Endothelial cell of umbilical vein (primary cell): ENCODE measurements at places on chromosomes 11 and 22. TPM values are rescaled to one million over a fixed set of nuclear protein-coding genes. Genes with fewer than 3 reads are reported as not detected.

GRCh38 chr11:44680982-44681597, 45.7 kb upstream of the TSPAN18 start:
- no peak overlapping the region for H3K4me3 ChIP-seq
- H3K36me3 ChIP-seq: no peaks in the 10 kb centered on the region
- H3K4me1 ChIP-seq: peaks cover 11% of the 10 kb centered on the region
- H3K27ac ChIP-seq: no peak overlapping the region
- no peaks in the 10 kb centered on the region for H3K27me3 ChIP-seq

- no peaks in the 10 kb centered on the region for H3K4me1 ChIP-seq
- no peaks in the 10 kb centered on the region for H3K36me3 ChIP-seq
- DNase-seq: no peak
- H3K27me3 ChIP-seq: peaks cover 3% of the 10 kb centered on the region
- no peak overlapping the region for H3K27ac ChIP-seq
Measured at GRCh38 chr11:70226967-70227366, 23.9 kb downstream of the FADD start.

DKK3 gene
- 131 and 165 TPM in 2 replicates for total RNA-seq

DNA sequence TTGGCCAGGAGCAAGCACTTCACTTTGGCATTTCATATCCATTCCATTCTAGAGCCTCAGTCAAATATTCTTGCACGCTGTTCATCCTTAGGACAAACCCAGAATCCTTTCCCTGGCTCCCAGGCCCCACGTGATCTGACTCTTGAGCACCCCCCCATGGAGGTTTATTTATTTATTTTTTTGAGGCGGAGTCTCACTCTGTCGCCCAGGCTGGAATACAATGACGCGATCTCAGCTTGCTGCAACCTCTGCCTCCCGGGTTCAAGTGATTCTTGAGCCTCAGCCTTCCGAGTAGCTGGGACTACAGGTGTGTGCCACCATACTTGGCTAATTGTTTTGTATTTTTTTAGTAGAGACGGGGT, 12.7 kb upstream of the TSGA10IP start:
- H3K27me3 ChIP-seq: no peaks in the 10 kb centered on the region
- no peaks in the 10 kb centered on the region for H3K36me3 ChIP-seq
- DNase-seq: no peak

DNA sequence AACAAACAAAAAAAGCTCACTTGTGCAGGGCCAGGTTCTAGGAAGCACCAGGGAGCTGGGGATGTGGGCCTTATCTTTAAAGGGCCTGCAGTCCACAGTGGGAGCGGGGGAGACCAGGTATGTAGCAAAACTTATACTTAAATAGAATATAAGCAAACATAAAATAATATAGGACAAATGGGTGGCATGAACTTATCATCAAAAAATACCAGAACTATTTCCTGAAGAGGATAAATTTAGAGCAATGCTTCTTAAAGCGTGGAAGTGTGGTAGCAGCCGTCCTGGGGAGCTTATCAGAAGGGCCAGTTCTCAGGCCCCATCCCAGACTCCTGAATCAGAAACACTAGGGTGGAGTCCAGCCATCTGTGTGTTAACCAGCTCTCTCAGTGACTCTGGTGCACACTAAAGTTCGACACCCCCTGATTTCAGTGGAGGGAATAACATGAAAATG, 9.3 kb downstream of the VPS26B start:
- no peak overlapping the region for H3K27ac ChIP-seq
- DNase-seq: no peak
- peaks cover 22% of the 10 kb centered on the region for H3K4me1 ChIP-seq
- H3K4me3 ChIP-seq: no peak overlapping the region
- H3K36me3 ChIP-seq: peaks cover 5% of the 10 kb centered on the region

- H3K36me3 ChIP-seq: peaks cover 10% of the 10 kb centered on the region
- H3K27ac ChIP-seq: no peak overlapping the region
- H3K4me1 ChIP-seq: no peaks in the 10 kb centered on the region
- no peaks in the 10 kb centered on the region for H3K27me3 ChIP-seq
Measured at GRCh38 chr11:70383664-70384565, 14.4 kb upstream of the CTTN start.

RAG2 gene
- total RNA-seq: not detected in 2 replicates

DNA sequence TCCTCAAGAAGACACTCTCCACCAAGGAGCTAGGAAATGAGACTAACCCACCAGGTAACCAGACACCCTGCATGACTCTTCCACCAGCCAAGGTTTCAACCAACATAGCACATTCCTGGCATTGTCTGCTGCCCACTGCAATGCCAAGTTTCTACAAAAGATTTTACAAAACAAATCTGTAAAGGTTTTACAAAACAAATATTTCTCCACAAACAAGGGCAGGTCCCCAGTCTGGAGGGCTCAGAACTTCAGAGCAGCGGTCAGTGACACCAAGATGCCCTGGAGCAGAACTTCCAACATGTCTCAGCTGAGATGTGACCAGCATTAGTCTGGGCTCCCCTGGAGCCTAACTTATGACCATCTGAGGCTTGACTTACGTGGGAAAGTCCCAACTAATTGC, 14.0 kb downstream of the GALNT18 start:
- H3K4me1 ChIP-seq: no peaks in the 10 kb centered on the region
- no peak overlapping the region for H3K4me3 ChIP-seq
- no peaks in the 10 kb centered on the region for H3K36me3 ChIP-seq
- H3K27me3 ChIP-seq: peaks cover 4% of the 10 kb centered on the region
- no peak overlapping the region for H3K27ac ChIP-seq
- no peak for DNase-seq

- H3K27ac ChIP-seq: no peak overlapping the region
- H3K4me3 ChIP-seq: no peak overlapping the region
- no peak for DNase-seq
- no peaks in the 10 kb centered on the region for H3K36me3 ChIP-seq
- H3K4me1 ChIP-seq: no peaks in the 10 kb centered on the region
Measured at GRCh38 chr11:102792604-102793003, 5.4 kb downstream of the MMP1 start.

RTN4R gene
- total RNA-seq: 1.2 and 1.3 TPM in 2 replicates

DNA sequence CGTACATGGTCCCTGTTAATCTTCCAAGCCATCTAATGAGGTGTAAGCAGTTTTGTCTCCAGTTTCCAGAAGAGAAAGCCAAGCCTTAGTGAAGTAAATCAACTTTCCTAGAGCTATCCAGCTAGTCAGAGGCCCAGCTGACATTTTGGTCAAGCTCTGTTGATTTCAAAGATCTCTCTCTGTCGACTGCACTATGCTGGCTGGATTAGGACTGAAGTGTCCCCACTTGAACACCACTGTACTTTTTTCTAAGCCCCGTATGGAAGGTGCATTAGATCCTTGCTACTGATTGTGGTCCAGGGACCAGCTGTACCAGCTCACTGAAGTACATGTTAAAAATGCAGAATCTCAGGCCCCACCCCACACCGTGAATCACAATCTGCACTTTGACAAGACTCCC, 176.5 kb upstream of the NAV2 start:
- H3K4me3 ChIP-seq: no peak overlapping the region
- H3K36me3 ChIP-seq: no peaks in the 10 kb centered on the region
- no peak for DNase-seq
- H3K27ac ChIP-seq: no peak overlapping the region
- H3K27me3 ChIP-seq: peaks cover 3% of the 10 kb centered on the region

DNA sequence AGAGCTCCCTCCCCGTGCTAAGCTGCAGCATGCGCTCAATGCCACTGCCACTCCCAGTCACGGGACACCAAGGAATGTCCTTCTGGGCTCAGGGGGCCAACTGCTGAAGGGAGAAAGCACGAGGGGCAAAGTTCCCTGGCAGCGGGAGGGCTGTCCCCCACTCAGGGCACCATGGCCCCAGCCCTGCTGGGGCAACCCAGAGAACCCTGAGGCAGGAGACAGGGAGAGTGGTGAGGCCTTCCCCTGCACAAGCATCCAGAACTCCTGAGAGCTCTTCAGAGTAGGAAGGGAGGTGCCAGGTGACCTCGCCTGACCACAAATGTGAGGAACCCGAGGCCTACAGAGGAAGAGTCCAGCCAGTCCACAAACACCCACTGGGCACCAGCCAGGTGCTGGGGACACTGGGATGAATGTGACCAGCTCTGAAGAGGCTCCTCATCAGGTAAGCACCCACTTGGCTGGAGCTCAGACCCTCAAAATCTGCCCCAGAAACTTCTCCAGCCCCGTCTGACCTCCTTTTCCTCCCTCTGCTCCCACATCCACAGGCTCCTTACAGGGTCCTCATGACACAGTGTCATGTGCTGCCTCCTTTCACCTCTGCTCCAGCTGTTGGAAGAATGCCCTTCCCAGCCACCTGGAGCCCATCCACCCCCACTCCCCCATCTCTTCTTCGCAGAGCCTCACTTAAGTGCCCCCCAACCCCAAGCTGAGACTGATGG, 15.6 kb downstream of the GDPD5 start:
- no peak for DNase-seq
- H3K27ac ChIP-seq: no peak overlapping the region
- no peaks in the 10 kb centered on the region for H3K27me3 ChIP-seq
- H3K4me3 ChIP-seq: no peak overlapping the region
- H3K4me1 ChIP-seq: no peaks in the 10 kb centered on the region
- no peaks in the 10 kb centered on the region for H3K36me3 ChIP-seq

DNA sequence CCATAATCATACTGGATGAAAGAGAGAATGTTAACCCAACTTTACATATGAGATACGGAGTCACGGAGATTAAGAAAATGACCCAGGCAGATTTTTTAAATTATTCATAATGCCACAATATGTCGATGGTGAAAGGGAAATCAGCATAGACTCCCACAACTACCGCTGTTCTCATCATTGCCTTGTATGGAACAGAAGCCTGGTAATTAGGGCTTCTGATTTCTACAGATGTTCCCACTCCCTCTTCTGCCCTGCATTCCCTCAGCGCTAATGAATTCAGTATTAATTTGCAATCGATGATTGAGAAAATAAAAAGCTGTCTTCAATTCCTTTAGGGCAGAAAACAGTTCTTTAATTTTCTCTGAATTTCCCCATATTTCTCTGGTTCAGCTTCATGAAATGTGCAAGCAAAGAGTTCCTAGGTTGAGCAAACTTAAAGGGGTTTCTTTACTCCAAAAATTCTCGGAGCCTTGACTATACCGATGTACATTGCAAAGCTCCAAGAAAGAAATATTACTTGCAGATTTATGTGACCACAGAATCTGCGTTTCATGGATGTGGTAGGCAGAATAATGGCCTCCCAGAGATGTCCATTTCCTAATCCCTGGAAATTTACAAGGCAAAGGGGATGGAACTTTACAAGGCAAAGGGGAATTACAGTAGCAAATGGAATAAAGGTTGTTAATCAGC, 134.9 kb upstream of the ZC3H12C start:
- no peak for DNase-seq
- H3K27ac ChIP-seq: no peak overlapping the region
- H3K4me1 ChIP-seq: no peaks in the 10 kb centered on the region
- H3K27me3 ChIP-seq: no peaks in the 10 kb centered on the region

DNA sequence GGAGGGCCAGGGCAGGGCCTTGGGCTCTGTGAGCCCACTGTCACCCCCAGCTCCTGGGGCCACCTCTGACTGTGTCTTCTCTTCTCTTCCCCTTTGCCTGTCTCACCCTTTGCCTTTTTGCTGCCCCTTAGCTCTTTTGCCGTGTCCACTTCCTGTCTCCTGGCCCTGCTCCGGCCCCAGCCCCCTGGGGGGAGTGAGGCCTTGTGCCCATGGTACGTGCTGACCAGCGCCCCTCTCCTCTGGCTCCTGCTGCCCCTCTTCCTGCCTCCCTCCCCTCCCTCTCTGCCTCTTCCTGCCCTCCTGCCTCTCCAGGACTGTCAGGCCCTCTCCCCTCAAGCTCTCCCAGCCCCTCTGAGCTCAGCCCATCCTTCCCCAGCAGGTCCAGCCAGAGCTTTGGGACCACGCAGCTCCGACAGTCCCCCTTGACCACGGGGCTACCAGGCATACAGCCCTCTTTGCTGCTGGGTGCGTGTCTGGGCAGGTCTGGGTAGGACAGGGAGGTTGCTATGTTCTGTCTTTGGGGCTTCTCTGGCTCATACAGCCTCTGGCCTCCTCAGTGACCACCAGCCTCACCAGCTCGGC, 11.7 kb downstream of the TMEM258 start:
- no peak overlapping the region for H3K27ac ChIP-seq
- no peaks in the 10 kb centered on the region for H3K4me1 ChIP-seq
- H3K4me3 ChIP-seq: no peak overlapping the region
- no peaks in the 10 kb centered on the region for H3K27me3 ChIP-seq
- no peak for DNase-seq
- no peaks in the 10 kb centered on the region for H3K36me3 ChIP-seq

DNA sequence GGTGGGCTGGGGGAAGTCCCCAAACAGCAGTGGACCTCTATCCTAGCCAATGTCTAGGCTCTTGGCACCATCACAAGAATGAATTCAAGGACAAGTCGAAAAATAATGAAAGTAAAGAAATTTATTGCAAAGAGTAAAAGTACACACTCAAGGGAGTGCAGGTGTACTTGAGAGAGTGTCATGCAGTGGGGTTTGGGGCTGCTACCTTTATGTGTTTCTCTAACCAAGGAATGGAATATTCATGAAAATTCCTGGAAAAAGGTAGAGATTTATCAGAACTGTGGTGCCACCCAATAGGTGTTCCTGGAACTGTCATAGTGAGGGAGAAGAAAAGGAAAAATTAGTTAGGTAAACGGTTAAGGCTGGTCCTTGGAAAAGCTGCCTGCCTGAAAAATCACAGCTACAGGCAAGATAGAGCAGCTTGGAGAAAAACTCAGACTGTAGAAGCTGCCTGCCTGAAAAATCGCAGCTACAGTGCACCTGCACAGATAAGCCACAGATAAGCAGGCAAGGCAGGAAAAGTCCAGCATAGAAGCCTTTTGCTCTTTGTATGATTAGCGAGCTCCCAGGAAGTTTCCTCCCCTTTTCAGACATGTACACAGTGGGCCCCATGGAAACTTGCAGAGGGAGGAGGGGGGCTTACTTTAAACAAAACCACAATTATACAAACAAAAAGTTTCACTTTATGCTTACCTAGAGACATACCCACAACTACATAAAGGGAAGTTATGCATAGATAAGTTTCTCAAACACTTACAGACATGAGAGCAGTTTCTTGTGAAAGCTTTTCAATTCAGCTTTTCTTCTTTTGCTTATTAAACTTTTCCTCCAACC, 71.4 kb upstream of the B3GNT6 start:
- no peak overlapping the region for H3K4me3 ChIP-seq
- no peak for DNase-seq
- no peaks in the 10 kb centered on the region for H3K36me3 ChIP-seq

GRCh38 chr11:66881927-66882452, 25.1 kb downstream of the LRFN4 start:
- H3K27me3 ChIP-seq: no peaks in the 10 kb centered on the region
- H3K4me1 ChIP-seq: peaks cover 5% of the 10 kb centered on the region
- H3K4me3 ChIP-seq: no peak overlapping the region

DNA sequence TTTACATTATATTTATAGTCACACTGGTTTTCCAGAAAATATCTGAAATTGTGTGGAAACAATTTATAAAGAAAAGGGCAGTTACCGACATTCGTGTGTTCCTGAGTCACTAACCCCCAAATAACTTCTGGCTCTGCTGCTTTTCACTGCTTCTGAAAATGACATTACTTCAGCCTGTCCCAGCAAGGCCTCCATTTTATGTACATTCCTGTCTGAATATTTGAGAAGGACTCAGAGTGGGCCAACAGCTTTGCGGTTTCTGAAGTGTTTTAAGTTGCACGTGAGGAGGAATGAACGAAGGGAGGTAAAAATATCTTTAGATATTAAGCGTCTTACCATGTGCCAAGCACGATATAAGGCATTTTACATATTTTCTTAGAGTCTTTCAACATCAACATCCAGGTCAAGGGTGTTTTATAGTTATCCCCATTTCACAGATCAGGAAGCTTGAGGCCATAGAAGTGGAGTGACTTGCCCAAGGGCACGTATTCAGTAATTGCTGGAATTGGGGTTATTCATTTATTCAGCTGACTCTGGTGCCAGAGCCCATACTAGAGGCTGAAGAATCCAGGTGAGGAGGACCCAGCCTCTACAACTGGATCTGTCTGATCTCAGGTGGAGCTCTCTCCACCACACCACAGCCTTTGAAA, 30.8 kb upstream of the WNT11 start:
- H3K4me3 ChIP-seq: no peak overlapping the region
- no peak for DNase-seq
